ENCODE measurements at places on chromosomes 3 and 15.
A peak's percentile ranks its signal among the peaks of the same experiment; 100 is the strongest.

DNA sequence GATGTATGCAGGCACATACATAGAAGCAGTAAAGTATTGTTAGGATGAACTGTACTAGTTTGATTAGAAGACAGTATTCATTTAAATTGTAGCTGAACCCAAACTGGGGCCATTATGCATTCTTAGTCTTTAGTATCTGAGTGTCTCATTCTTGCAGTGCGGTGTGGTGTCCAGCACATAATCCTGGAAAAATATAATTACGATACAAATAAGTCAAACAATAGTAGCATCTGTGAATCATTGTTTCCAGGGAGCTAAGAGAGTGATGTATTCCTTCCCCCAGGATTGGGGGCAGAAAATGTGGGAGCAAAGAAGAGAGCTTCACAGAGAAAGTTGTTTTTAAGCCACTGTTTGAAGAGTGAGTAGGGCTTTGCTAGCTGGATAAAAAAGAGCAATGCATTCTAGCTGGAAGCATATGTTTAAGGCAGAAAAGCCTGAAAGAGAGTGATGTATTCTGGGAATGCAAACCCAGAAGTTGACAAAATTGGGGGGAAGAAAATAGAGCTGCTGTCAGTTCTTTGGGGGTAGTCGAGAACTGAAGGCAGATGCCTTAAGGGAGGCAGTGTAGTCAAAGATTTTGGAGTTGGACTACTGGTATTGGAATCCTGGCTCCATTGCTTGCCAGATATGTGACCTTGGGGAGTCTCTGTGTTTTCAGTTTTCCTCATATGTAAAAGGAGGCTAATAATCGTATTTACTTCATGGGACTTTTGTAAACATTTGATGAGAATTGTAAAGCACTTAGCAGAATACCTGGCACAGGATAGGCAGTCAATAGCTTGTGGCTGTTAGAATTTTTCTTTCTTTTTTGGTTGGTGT is 14.1 kb downstream of the SLMAP start:
- DNase-seq, result no peak

- no peak for DNase-seq
Observed at GRCh38 chr3:44529927-44530326, 25.1 kb upstream of the ZKSCAN7 start.

DNA sequence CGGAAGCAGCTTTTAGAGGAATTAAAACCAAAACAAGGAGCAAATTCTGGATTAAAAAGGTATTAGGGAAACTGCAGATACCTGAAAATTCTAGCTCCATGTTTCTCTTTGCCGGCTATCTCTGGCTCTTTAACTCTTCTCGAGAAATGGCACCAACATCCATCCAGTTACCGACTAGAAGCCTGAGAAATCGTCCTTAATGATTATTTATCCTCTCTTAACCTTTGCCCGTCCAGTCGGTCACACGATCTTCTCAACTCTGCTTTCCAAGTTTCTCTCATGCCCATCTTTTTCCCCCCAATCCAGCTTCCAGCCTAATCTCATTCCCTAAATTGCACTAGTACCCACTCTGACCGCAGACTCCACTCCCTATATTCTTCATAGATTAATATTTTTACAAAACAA is 596 bp upstream of the SGO1 start:
- DNase-seq, result no peak

- no peak for DNase-seq
Observed at GRCh38 chr3:58495101-58495500, 3.2 kb downstream of the KCTD6 start.

- no peak for DNase-seq
Observed at GRCh38 chr3:23552506-23552905, 253.2 kb upstream of the UBE2E1 start.

DNA sequence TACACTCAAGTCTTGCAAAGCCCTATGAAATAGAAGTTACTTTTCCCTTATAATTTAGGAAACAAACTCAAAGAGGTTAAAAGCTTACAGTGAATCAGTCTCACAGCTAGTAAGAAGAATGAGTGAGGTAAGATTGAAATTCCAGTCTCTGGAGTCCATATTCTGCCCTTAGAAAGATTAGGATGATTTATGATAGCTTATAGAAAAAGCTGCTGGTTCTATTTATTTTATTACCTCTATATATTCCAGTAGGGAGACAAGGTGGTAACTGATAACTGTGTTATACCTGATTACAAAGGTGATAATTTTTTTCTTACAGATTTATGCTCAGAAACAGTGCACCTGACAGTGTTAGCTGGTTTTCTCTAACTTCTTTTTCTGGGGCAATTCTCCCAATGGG is 34.1 kb upstream of the SPESP1 start:
- no peak for DNase-seq

DNA sequence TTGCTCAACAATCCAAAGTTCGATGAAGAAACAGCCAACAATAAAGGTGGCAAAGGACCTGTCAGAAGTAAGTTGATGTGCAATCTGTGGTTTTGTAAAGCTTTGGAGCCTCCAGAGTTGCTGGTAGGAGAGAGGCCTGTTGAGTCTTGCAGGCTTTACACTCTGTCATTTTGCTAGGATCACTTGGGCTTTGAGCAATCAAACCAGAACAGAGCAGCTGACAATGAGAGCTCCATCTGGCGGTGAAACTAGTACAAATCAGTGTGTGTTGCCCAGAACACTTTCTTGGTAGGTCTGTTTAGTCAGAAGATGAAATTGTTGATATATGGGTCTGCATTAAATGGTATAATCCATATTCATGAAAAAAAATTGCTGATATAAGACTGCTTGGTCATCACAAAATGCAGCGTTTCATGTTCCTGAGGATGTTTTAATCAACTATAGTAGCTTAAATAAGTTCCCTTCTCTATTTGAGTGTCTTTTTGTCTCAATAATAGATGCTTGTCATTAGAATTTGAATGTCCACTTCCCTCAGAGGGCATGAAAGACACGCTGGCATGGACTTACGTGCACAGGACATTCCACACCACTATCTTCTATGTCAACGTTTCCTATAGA is 25.7 kb downstream of the TMOD2 start:
- peak; percentile 24 for DNase-seq

- no peak for DNase-seq
Observed at GRCh38 chr15:83014205-83014653, 2.8 kb upstream of the C15orf40 start.

DNA sequence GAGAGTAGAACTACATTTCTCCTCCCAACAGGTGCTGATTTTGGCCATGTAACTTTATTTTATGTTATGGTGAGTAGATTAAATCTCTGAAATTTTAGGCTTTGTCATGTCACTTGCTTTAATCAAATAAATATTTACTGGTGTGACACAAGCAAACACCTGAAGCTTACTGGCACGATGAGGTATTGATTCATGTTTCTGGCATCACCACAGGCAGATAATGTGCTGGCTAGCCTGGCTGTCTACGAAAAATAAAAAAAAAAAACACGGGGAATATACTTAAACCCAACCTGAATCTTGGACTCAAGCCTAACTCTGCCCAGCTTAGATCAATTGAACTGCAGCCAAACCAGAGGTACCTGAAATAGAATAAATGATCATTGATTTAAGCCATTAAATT is 65.6 kb upstream of the CADM2 start:
- DNase-seq, result no peak

DNA sequence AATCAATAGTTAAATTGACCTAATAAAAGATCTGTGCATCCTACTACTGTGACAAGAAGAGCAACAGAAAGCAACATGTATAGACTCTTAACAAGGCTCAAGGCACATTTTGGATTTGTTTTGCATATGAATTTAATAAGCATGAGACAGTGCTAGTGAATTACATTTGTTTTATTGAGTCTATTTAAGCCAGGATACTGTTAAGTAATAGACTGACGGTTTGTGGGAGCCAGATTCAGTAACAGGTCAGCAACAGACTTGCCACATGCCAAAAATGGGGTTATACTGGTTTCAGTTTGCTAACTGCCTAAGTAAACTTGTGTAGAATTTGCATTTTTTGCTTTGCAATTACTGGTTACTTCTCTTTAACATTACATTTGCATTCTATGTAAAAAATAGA is 54.0 kb downstream of the MBNL1 start:
- DNase-seq, result peak; percentile 74

DNA sequence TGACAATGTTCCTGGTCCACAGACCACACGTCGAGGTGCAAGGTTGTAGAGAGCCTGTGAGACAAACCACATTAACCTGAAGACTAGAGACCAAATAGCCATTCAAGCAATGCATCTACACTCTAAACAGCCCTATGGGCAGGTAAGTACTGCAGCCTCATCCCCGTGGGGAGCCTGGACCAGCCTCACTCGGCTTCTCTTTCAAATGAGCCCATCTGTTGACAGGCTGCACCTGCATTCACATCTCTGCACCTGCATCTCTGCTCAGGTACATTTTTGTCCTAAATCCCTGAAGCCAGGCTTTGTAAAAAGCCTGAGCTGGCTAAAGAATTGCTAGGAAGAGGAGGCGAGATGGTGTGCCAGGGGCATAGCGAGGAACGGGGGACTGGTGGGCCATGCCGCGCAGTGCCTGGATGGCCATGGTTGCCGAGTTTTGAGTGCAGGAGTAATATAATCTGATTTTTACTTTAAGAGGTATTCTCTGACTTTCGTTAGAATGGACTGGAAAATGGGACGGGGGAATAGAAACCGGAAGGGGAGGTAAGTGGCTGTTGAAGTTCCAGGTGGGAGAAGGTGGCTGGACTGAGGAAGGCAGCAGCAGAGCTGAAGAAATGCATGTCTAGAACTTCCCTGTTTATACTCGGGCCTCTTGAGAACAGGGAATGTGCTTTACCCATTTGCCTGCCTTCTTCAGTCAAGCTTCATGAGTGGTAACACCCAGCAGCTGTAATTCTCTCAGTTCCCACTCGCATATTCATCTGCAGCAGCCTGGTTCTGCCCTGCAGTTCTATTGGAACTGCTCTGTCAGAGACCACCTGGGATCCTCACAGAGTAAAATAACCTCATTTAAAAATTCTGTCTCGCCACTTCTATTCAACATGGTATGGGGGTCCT is 226.4 kb downstream of the OPA1 start:
- no peak for DNase-seq

DNA sequence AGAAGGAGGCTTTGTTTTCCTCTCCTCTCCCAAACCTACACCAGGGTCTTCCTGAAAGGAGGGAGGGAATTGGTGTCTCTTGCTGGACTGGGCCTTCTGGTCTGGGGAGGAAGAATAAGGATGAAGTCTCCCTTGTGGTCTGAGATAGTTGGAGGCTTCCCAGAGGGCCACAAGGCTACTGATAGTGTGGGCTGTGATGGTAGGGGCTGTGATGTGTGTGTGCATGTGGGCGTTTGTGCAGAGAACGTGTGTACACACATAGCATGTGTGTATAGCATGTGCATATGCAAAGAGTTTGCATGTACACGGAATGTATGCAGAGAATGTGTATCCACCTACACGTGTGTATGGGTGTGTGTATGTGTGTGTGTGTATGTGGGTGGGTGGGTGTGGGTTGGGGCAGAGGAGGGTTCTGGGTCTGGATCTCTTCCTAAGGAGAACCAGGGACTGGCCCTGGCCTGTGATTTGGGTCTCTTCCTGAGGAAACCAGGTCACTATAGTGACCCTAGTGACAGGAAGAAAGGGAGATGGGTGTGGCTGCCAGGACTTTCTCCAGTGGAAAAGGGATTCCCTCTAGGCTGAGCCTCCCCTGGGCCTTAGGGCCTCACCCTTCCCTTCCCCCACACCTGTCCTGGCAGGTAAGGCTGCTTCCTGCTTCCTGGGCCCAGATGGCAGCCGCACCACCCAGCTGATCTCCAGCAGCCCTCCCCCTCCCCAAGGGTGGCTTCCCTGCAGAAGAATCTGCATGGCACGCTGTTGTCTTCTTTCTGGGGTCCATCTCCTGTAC is 1.7 kb downstream of the FLNB start:
- no peak for DNase-seq

DNA sequence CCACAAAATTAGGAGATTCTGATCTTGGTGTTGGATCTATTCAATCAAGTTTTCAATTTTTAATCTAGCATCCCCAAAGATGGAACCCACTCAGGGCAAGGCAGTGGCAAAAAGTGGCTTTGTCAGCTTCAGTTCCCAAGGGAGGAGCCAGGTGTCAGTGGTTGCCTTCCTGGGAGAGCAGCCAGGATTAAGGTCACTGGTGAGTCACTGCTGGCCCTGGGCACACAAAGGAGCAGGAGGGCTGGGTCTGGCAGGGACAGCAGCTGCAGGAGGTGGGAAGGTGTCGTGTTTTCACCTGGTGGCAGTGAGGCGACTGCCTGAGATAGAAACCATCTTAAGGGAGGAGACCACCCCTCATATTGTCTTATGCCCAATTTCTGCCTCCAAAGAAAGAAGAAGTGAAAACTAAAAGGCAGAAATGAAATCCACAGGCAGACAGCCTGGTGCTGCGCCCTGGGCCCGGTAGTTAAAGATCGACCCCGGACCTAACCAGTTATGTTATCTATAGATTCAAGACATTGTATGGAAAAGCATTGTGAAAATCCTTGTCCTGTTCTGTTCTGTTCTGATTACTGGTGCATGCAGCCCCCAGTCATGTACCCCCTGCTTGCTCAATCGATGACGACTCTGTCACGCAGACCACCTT is 5.9 kb upstream of the KLHL25 start:
- no peak for DNase-seq

DNA sequence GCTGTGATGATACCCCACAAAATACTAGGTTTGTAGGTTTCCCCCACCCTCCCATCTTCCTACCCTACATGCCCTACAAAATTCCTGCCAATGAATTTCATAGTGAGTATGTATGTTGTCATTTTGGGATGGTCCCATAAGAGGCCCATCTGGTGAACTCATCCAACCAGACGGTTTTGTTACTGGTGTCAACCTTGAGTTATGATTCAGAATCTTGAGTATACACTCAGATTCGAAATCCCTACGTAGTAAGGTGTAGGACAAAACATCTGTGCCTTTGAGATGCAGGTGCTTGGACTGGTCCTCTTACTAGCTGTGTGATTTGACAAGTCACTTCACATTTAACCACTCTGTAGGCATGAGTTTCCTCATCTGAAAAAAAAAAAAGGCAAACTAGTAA is 3.6 kb downstream of the SIAH2 start:
- DNase-seq, result no peak

- DNase-seq, result no peak
Observed at GRCh38 chr3:22935040-22935439, 268.1 kb upstream of the UBE2E2 start.

DNA sequence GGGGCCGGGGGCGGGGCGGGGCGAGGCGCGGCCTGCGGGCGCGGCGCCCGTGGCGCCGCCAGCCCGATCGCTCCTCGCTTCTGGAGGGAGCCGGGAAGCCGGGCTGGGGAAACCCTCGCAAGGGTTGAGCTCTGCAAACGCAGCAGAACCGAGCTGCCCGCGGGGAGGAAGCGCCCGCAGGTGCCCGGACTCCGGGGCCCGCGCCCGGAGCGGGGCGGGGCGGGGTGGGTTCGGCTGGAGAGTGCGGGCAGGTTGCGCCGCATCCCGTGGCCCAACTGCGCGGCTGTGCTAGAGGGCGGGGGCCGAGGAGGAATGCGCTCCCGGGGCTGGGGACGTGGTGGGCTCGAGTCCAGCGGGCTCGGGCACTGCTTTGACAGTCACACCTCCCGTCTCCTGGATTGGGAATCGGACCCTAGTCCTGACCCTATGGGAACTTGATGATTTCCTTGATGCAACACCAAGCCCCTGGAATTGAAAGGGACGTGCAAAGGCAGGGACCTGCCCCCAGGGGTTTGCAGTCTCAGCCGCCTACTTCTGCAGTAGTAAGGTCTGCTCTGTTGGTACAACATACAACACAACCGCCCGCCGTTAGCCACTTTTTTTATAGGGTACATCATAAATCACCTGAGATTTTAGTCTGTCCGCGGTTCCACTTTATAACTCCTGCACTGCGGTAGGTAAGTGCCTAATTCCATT is 34.3 kb downstream of the ZBTB38 start:
- DNase-seq, result no peak

GRCh38 chr3:9183011-9183410 is 66.4 kb downstream of the SRGAP3 start:
- DNase-seq, result no peak
